GM04503 (cell line): ENCODE measurements at places on chromosomes 13 and 19.

- DNase-seq: no peak
These were observed 24.2 kb downstream of the PPP1R37 start for GRCh38 chr19:45117167-45117594.

DNA sequence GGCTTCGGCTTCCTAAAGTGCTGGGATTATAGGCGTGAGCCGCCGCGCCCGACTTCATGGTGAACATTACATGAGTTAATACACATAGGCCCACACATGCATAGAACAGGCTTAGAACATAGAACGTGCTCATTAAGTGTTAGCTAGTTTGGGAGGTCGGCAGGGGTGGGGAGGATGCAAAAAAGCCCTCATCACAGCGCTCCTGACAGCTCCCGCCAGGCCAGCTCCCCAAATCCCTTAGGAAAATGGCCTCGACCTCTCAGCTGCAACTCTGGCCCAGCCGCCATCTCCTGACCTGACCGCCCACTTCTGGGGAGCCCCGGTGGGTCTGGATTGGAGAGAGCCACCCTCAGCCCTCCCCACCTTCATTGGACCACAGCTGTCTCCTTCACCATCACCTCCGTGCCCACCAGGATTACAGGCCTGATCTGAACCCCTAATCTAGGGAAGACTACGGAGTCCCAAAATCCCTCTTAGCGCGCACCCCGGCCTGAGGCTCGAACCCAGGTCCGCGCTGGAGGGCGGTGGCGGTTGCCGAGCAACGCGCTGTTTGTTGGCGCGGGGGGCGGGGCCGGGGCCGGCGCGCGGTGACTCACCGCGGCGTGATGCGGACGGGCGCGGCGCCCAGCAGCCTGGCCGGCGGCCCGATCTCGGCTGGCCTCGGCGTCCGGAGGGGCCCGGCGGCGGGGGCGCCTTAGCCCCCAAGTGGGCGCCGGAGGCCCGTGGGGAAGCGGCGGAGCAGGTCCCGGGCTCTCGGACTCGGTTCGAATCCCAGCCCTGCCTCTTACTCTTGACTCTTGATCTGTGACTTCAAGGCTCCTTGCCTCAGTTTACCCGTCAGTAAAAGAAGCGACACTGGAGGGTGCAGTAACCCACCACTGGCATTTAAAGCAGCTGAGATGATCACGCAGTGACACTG lies 26.7 kb upstream of the NANOS3 start:
- DNase-seq: no peak

GRCh38 chr19:1645299-1645698 lies 7.1 kb downstream of the TCF3 start:
- DNase-seq: no peak

DNA sequence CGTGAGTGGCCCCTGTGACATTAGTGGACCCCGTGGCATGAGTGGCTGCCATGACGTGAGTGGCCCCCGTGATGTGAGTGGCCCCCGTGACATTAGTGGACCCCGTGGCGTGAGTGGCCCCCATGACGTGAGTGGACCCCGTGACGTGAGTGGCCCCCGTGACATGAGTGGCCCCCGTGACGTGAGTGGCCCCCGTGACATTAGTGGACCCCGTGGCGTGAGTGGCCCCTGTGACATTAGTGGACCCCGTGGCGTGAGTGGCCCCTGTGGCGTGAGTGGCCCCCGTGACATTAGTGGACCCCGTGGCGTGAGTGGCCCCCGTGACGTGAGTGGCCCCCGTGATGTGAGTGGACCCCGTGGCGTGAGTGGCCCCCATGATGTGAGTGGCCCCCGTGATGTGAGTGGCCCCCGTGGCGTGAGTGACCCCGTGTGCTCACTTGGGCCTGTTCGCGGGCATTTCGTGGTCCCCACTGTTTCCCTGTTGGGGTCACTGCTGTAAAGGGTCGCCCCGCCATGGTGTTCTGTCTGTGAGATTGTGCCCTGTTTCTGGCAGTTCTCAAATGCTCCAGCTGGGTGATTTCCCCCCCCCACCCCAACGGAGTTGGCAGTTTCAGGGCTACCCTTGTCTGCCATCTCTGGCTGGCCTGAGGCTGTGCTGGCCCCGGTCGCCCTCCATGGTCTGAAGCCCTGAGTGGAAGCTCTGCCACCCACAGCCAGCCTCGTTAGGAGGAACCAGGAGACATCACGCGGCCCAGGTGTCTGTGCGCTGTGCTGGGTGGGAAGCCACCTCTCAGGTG lies 64.2 kb downstream of the MCF2L start:
- no peak for DNase-seq

DNA sequence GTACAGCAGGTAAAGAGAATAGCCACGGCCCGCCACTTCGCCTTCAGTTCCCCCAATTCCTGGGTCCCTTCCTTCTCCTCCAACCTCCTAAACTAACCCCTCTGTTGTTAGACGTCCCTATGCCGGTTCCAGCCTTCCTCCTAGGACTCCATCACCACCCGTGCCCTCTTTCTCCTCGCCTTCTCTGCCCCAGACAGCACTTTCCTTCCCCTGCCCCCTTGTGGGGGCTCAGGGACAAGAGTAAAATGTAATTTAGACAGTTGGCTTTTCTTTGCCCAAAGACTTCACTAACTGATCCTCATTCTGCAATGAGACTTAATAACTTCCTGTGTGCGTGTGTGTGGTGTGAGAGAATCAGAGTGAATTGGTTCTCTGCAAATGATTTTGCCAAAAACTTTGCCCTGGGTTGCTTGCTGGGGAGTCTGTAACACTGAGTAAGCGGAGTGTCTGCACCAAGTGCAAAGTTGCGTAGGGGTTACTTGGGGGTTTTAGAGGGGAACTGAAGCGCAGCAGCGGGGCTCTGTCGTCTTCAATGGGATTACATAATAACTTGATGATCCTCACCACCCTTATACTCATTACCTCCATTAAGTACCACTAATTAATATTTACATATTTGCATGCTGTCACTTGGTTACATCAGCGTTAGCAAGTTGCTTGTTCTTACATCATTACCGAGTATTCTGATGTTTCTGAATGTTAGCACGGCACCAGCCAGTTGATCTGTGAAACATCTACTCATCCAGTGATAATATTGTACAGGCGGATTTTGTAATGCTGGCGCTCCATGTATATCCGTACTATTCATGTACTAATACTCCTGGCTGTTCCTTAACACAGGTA lies 19.9 kb upstream of the SGCG start:
- no peak for DNase-seq

GRCh38 chr19:7247155-7247554 lies 47.1 kb downstream of the INSR start:
- DNase-seq: no peak

DNA sequence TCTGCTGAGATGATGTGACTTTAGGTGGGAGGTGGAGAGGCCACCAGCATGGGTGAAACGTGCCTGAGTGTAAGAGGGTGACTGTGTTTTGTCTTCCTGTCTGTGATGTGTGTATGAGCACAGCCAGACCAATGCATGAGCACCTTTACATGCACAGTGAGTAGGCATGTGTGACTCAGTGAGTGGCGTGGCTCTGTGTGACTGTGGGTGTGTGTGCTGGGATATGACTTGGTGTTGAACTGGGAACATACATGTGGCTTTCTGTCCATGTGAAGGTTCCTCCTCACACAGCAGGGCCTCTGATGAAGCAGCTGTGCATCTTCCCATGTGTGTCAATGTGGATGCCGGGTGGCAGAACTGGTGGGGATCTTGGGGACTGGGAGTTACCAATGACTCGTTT lies 19.9 kb upstream of the LGALS13 start:
- no peak for DNase-seq

DNA sequence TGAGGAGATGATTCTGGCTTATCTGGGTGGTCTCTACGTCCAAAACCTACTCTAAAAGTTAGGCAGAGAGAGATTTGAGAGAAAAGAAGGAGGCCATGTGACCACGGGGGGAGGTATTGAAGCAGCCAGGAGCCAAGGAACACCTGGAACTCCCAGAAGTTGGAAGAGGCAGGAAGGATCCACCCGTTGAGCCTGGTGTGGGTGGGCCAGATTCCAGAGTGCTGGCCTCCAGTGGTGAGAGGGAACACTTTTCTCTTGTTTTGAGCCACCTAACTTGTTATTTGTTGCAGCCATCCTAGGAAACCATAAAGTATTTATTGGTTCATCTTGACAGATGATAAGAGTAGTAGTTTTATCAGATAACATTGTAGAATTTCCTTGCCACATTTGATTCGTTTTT lies 396.9 kb downstream of the MYO16 start:
- no peak for DNase-seq

DNA sequence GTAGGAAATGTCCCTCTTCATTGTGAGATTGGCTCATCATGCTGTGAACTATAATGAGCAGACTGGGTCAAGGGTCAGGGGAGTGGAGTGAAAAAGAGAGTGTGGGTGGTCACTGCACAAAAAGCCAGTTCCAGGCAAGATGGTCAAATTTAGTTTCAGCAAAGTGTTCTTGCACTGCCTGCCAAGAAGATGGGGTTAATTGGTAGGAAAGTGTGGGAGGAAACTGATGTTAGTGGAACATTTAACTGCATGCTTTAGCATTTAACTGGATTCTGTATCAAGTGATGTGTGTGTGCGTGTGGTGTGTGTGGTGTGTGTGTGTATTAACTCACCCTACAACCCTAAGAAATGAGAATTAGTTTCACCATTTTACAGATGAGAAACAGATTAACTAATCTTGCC lies 131.6 kb downstream of the COG6 start:
- DNase-seq: no peak

DNA sequence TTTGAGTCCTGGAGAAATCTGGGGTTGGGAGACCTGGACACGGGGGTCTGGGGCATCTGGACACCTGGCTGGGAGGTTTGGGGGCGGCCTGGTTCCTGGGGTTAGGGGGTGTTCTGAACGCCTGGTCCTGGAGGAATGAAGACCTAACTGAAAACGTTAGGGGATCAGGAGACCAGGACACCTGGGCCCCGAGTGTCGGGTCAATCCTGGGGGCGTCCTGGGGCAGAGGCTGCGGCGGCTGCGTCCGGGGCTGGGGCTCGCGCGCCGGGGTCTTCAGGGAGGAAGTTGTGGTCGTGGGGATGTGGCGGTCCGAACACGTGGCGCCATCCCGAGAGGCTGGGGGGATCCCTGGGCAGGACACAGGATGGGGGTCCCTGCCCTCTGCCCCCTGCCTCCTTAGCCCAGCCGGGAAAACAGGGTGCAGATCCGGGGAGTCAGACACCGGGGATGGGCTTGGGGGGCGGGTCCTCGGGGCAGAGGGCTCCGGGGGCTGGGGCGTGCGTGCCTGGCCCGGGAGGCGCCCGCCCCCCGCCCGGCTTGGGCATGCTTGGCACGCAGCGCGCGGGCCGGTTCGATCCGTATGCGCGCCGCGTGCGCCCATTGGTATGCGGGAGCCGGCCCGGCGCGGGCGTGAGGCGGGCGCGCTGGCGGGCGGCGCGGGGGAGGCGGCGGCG lies 632 bp downstream of the NPAS1 start:
- DNase-seq: no peak

- DNase-seq: no peak
These were observed 33.6 kb upstream of the FNDC3A start for GRCh38 chr13:48942131-48942530.

DNA sequence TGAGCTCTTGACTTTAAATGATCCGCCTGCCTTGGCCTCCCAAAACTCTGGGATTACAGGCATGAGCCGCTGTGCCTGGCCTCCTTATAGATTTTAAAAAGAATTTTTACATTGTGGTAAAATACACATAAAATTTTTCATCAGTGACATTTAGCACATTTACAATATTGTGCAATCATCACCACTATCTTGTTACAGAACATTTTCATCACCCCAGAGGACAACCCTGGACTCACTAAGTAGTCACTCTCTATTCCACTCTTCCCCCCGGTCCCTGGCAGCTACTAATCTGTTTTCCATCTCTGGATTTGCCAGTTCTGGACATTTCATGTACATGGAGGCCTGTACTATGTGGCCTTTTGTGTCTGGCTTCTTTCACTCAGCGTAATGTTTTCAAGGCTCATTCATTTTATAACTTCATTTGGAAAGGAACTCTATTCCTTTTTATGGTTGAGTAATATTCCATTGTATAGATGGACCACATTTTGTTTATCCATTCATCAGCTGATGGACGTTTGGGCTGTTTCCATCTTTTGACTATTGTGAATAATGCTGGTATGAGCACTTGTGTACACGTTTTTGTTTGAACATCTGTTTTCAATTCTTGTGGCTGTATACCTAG lies 19.9 kb downstream of the MEGF8 start:
- peak; percentile 21 for DNase-seq

GRCh38 chr19:11100049-11100448 lies 10.8 kb downstream of the LDLR start:
- no peak for DNase-seq

DNA sequence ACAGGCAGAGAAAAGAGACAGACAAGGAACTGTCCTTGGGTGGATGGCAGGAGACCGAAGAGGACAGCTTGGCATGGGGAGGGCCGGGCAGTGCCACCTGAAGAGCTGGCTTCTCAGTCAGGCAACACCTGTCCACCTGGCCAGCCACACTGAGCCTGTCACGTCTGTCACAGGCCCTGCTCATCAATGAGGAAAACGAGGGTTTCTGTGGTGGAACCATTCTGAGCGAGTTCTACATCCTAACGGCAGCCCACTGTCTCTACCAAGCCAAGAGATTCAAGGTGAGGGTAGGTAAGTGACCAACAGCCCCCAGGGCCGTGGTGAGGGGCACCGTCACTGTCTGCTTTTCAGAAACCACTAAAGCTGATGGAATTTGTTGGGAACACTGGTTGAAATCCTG lies 11.2 kb upstream of the PROZ start:
- no peak for DNase-seq

GRCh38 chr19:31725051-31725450 lies 375.8 kb upstream of the TSHZ3 start:
- DNase-seq: no peak

- no peak for DNase-seq
These were observed 11.8 kb downstream of the ARHGEF18 start for GRCh38 chr19:7360393-7360984.

GRCh38 chr13:21010621-21011020 lies 50.8 kb downstream of the LATS2 start:
- DNase-seq: no peak

GRCh38 chr19:44847144-44848035 lies 1.3 kb downstream of the NECTIN2 start:
- no peak for DNase-seq

DNA sequence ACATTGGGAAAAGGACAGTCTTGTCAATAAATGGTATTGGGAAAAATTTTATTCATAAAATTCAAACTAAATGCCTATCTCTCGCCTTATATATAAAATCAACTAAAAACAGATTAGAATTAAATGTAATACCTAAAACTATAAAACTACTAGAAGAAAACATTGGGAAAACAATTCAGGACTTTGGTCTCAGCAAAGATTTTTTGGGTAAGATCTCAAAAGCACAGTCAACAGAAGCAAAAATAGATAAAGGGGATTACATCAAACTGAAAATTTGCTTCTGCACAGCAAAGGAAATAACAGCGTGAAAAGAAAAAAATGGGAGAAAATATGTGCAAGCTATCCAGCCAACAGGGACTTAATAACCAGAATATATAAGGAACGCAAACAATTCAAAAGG lies 24.3 kb upstream of the ZC3H13 start:
- DNase-seq: no peak

DNA sequence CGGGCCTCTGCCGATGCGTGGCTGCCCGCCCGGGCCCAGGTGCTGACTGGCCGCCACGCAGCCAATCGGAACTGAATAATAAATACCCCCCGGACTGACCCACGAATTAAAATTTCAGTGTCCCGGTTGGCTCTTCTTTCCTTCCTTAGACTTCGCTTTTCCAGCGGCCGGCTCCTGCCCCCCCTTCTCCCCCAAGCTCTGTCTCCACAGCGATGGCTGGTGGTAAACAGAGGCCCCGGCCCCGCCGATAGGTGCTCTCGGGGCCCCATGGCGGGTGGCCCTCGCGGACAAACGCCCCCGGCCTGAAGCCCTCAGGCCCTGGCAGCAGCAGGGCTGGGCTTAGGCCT lies 2.6 kb downstream of the ZBTB7A start:
- DNase-seq: no peak
